ENCODE measurements at places on chromosomes 4 and X. TPM values are rescaled to one million over a fixed set of nuclear protein-coding genes. Genes with fewer than 3 reads are reported as not detected.

DMRTC1B gene
- not detected for total RNA-seq

FAM184B gene
- total RNA-seq = not detected

MTTP gene
- total RNA-seq = not detected

ASB9 gene
- total RNA-seq = 14.2 TPM

CDS1 gene
- not detected for total RNA-seq

GSTCD gene
- 20.9 TPM for total RNA-seq
